Activated CD8-positive, alpha-beta memory T cell treated with anti-CD3 and anti-CD28 coated beads for 1 hour (primary cell): ENCODE measurements at places on chromosomes 12 and 14.

GRCh38 chr14:85471744-85472143 lies 58.2 kb upstream of the FLRT2 start:
- DNase-seq = no peak

DNA sequence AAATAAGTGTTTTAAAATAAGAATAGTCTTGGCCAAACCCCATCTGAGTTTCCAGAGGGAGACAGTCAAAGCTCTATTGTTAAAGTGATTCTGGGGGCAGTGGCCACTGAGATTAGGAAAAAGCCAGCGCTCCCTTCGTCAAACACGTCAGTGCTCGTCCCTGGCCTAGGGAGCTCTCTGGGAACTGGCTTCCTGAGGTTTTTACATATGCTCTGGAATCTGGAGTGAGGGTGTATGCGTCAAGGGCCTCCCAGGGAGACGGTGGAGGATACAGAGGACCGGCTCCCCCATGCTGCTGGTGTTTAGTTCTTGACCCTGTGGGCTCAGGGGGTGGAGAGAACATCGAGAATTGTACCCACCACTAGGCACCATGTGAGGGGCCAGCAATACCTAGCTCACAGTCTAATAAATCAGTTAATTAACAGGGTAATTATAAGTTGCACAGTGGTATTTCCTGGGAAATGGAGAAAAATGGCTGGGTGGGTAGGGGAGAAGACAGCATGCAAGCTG lies 87.0 kb downstream of the SLC25A47 start:
- DNase-seq = no peak

DNA sequence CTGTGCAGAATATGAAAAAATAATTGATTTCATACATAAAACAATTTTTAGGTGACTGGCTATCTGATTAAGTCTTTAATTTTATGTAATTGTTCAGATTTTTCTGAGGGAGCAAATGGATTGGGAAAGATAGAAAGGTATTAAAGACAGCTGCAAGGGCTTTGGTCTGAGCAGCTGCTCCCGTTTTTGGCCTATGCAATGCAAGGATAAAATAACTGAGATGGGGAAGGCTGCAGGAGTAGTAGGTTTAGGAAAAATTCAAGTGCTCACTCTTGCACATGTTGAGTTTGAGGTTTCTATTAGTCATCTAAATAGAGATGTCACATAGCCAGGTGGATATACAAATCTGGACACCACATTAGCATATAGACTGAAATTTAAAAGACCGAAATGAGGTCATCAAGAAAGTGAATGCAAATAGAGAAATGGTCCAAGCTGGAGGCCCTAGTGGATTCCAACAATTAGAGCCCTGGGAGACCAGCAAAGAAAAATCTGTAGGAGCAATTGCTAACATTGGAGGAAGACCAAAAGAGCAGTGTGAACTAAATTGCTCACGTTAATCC lies 144.0 kb downstream of the PPFIA2 start:
- no peak for DNase-seq

DNA sequence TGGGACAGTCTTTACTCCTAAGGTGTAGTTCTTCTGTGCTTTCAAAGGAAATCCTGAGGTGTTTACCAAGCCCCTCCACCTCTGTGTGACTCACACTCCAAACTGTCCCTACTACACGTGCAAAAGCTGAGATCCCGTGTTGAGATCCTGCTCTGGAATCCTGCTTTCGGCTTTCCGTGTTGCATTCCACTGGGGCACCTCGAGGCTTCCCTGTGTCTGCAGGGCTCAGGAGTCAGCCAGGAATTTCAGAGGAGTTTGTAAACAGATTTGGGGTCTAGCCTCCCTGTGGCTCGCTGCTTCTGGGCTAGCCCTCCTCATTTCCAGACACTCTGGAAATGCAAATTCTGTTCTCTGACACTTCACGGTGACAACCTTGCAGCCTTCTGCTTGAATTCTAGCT lies 48.4 kb downstream of the CACNA2D4 start:
- DNase-seq = no peak

DNA sequence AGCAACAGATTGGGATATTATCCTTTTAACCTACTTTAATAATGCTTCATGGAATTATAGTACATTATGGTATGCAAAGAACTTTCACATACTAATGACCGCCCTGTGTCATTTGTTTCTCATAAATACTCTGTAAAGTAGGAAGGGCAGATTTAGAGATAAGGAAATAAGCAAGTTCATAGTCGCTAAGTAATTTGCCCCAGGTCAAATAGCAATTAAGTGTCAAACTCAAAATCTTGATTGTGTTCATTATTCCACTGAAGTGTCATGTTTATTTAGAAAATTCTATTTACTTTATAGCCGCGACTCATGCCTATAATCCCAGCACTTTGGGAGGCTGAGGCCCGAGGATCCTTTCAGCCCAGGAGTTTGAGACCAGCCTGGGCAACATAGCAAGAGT lies 98.7 kb upstream of the ATF1 start:
- DNase-seq = no peak

DNA sequence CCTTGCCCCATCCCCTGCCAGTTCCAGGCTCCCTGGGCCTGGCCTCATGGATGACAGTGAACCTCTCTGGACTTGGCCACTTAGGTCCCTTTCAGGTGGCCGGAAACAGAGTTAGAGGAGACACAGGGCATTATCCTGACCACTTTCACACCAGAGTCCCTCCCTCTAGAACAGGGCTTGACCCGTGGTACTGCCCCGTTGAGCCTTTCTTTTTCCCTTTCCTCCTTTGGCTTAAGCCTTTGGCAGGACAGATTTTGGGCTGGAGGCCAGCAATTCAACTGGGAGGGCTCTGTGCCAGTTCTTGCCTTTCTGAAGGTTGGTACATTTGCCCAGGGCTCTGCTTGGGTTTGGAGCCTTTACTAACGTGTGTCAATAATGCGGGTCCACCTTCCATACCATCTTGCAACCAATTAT lies 22.8 kb downstream of the TPCN1 start:
- DNase-seq = no peak

DNA sequence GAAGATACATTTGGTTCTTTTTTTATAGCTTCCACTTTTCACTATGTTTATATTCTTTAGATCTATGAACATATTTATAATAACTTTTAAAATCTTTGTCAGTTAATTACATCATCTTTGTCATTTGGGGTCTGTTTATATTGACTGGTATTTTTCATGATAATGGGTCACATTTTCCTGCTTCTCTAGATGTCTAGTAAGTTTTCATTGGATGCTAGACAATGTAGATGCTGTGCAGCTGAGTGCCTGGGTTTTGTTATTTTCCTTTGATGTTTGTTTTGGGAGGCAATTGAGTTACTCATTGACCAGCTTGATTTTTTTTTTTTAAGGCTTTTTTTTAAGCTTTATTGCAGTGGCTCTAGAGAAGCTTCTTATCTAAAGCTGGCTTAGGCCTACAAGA lies 4.9 kb downstream of the MAP1LC3B2 start:
- no peak for DNase-seq

DNA sequence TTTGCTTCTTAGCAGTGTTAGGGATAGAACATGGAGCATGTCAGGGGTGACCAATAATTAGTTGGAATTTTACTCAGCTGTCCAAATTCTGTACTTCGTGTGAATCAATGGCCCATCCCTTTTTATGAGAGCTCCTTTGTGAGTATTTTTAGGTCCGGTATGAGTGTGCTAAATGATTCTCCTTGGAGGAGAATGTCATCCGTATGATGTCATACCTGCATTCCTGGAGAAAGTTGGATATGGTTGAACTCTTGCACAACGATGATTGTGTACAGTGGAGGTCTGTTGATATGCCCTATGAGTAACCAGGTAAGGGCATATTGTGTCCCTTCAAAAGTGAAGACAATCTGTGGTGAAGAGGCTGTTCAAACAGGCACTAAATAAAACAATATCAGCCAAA lies 400.8 kb downstream of the GXYLT1 start:
- no peak for DNase-seq

GRCh38 chr12:45909041-45909713 lies 81.2 kb downstream of the SCAF11 start:
- no peak for DNase-seq

- no peak for DNase-seq
Measured at GRCh38 chr14:93688239-93688666, 100.0 kb downstream of the PRIMA1 start.

GRCh38 chr12:113479216-113479589 lies 7.5 kb upstream of the LHX5 start:
- no peak for DNase-seq

DNA sequence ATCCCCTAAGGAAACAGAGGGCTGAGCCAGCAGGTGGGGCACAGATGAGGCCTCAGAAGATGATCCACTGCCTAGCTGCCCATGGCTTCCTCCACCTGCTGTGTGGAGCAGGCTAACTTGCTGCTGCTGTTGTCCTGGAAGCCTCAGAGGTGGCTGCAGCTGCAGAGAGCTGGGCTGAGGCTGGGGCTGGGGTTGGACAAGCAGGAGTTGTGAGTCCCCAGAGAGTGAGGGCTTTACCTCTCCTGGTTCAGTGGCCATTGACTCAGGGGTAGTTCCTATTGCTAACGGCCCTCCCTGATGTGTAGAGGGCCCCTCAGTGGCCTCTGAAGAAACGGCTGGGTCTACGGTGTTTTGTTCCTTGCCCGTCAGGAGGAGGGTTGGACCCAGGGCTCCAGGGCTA lies 13.7 kb upstream of the PRKAG1 start:
- no peak for DNase-seq

GRCh38 chr12:2248901-2249381 lies 196.2 kb downstream of the CACNA1C start:
- DNase-seq = no peak

DNA sequence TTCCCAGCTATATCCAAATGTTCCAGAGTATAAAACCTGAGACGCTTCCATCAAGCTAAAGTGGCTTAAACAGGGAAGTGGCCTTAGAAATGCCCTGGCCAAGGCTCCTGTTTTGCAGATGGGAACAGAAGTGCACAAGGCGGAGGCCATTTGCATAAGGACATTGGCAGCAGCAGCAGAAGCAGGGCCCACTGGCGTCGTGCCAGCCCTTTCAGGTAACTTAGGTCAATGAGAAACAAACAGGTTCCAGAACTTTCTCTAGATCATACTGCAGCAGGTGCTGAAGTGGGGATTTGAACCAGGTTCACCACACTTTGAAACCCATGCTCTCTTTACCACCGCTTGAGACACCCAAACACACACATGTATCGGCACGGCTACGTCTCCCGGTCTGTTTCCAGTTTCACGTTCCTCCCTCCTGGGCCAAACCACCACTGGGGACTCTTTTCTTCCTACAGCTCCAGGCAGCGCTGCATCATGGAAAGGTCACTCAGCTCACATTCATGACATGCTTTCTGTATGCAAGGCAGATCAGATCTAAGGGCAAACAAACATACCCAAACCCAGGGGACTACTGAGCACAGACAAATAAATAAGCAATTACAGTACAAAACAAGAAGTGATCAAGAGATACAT lies 46.0 kb upstream of the PLEKHG6 start:
- no peak for DNase-seq

- DNase-seq = no peak
Measured at GRCh38 chr12:124651516-124652273, 84.3 kb upstream of the NCOR2 start.

GRCh38 chr12:80241576-80242273 lies 142.4 kb downstream of the OTOGL start:
- no peak for DNase-seq

- no peak for DNase-seq
Measured at GRCh38 chr14:21912367-21912766, 238.7 kb upstream of the OR4E1 start.

DNA sequence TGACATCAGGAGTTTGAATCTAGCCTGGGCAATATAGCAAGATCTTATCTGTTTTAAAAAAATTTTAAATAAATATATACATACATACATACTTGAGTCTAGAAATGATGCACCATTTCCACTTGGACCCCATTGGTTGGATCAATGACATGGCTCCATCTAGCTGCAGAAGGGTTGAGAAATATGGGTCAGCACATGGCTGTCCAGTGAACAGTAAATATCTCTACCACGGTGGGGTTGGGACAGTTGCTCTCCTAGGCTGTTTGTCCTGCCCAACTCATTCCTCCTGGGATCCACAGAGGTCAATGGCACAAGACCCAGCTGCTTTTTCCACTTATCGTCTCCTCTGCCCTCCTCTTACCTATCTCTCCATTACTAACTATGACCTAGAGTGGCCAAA lies 23.6 kb downstream of the PLEKHH1 start:
- DNase-seq = no peak

GRCh38 chr14:94343238-94344005 lies 20.3 kb upstream of the SERPINA6 start:
- DNase-seq = no peak

DNA sequence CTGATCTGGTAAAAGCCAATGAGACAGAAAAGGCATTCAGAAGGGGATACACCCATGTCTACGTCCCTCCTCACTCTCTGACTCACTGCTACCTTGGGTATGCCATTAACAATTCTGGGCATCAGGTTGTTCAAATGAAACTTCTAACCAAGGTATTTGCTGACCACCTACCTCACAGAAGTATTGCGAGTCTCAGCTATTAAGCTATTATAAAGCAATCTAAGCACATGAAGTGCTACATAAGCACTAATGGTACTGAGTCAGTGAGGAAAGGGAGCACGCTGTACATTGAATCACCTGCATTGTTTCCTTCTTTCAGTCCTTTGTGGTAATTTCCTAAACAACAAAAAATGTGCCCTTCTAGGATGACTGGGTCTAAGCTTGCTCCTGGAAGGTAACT lies 62.8 kb upstream of the CCDC91 start:
- no peak for DNase-seq

DNA sequence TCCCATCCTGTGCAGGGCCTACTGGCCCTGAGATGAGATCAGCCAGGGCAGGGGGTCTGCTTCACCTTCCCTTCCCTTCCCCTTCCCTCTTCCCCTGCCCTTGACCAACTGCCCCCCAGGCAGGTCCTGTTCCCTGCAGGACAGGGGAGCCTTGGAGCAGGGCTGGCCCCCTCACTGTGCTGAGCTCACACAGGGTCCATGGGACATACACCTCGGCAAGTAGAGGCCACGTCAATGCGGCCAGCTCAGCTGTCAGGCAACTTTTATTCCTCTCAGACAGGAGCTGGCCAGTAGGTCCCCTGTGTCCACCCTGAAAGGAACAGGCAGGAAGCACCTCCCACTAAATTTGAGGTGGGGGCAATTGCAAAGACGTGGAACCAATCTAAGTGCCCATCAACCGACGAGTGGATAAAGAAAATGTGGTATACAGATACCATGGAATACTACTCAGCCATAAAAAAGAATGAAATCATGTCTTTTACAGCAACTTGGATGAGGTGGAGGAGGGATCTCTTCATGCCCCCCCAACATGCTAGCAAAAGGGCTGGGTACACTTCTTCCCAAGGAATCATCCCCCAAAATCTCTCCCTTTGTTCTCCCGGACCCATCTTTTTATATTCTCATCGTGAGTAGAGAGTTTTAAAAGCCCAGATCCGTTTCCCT lies 148.7 kb downstream of the BCL11B start:
- no peak for DNase-seq
